ENCODE measurements at places on chromosomes 2 and 18.
A peak's percentile ranks its signal among the peaks of the same experiment; 100 is the strongest.

GRCh38 chr2:25684577-25685473 lies 11.4 kb upstream of the DTNB start:
- DNase-seq = no peak

- no peak for DNase-seq
Observed at GRCh38 chr2:206614811-206615210, 27.5 kb upstream of the FAM237A start.

GRCh38 chr2:205850132-205850531 lies 167.8 kb downstream of the NRP2 start:
- DNase-seq = no peak

DNA sequence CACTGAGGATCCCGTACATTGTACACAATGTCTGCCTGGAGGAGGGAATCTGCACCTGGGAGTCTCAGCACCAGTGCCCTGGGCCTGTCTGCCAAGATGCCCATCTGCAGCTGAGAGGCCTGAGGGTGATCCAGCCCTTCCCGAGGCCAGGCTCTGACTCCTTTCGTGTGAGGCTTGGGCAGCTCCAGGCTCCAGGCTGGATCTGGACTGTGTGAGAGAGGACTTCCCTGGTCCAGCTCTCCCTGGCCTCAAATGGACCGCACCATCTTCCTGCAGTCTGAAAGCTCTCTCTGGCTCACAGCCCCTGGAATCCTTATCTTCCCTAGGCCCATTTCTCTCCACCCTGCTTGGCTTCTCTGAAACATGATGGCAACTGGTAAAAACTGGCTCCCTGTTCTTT lies 324.6 kb downstream of the DYSF start:
- no peak for DNase-seq

DNA sequence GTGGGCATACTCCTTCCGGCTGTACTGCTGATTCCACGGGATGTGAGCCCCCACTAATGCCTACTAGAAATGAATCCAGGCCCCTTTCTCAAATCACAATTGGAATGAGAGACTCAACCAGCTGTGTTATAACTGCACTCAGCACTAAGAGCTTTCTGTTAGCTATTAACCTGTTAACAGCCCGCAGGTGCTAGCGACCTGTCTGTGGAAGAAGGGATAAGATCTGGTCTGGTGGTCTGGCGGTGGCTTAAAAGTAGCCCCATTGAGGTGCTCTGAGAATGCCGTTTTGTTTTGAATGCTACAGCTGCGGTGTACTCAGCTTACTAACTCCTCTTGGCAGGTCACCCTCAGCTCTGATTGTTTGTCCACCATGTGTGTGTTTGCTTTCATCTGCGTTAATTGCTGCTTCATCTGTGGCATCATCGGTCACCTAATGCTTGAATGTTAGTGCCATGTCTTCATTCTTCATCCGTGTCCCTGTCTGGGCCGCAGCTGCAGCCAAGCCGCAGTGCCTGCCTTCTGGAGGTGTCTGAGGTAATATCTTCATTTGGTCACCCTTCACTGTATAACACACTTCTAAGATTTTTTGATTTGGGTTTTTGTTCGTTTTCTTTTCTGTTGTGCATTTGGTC lies 16.3 kb downstream of the RAB12 start:
- no peak for DNase-seq

DNA sequence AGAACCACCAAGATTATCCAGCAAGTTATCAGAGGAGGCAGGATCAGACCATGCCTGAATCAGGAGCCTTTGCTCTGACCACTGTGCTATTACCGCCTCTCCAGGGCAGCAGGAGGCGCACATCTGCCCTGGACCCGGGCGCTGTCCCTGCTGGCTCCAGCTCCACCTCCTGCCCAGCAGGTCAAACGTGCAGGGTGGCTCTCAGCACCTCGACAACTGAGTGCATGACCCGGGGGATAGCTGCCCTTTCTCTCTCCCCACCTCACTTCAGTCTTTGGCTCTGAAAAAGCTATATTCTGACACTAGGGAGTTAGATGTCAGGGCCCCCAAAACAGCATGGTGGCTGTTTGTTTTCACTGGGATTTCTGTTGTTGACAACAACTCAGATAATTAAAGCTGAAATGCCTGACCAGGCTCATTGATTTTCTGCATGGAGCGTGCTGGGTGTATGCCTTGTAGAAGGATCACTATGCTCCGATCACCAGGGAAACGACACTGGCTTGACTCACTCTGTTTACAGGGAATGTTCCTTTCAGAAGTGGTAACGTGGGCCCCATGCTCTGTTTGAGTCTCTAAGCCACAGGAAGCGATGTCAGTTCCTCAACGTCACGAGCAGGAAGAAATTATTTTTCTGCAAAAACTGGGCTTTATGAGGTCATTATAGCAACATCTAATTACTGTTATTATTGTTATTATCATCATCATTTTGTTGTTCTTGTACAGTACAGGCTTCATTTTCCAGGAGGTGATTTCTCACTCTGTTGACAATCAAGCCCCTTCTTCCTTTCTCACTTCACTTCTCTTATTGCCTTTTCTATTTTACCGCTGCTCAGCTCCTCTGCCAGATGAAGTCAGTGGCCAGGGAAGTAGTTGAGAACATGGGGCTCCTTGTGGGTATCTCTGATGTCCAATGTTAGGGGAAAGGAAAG lies 125.6 kb downstream of the PLB1 start:
- no peak for DNase-seq

DNA sequence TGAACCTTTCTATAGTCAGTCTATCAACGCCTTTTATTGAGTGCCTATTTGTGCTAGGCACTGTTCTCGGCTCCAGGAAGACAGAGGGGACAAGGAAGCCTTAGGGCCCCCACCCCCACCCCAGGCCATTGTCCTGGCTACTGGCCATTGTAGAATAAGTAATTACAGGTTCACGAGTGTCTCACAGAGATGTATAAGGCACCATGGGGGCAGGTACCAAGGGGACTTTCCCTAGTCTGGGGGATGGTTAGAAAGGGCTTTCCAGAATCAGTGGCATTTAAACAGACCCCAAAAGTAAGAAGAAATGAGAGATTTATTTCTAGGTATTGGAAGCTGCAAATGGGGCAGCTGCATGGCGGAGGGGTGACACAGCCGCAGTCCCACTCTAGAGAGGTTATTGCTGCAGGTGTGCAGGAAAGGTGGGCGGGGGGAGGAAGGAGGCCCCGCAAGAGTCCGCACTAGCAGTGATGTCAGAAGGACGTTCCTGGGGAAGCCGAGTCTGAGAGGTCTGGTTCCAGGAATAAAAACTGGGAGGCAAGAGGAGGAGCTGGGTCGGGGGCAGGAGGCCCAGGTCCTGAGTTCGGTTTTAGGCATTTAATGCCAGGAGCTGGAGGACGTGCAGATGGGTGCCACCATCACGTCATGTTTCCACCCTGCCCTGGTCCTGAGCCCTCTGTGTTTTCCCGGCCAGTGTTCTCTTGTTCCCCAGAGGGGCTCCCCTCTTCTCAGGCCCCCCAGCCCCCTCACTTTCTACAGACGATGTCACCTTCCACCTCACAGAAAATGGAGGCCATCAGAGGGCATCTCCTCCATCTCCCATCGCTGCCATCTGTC lies 30.5 kb downstream of the FOSL2 start:
- DNase-seq = no peak

DNA sequence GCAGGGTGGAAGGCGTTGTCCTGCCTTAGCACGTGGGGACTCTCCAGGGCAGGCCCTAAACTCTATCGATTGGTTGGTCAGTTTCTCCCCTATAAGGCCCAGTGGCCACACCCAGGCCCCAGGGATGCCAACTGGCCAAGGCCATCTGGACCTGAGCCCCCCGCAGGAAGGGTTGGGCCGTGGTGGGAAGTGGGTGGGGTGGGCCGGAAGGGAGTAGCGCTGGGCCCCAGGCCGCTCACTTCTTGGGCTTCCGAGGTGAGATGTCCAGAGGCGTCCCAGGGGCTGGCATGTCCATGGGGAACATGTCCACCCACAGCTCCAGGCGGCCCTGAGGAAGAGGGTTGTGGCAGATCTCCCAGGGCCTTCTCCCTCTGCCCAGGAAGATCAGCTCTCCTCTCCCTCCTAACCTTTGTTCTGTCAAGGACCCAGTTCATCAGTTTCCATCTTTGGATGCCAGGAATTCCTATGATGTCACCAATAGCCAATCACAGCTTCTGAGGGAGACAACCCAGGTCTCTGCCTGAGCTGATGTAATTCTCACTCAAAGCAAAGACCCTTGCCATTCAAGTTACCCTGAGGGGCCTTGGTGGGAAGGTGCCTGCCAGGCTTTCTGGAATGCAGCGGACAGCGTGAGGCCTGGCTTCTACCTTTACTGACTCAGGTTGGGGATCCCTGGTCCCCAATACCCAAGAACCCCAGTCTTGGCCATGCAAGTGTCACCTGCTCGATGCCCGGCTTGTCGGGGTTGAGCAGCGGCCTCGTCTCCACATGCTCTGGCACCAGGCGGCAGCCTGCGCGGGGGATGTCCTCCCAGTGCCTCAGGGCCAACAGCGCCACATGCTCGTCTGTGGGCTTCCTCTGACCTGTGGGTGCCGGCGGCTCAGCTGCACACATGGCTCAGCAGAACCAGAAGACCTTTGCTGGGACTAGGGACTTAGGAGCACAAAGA lies 14.4 kb downstream of the OTOF start:
- DNase-seq = no peak

DNA sequence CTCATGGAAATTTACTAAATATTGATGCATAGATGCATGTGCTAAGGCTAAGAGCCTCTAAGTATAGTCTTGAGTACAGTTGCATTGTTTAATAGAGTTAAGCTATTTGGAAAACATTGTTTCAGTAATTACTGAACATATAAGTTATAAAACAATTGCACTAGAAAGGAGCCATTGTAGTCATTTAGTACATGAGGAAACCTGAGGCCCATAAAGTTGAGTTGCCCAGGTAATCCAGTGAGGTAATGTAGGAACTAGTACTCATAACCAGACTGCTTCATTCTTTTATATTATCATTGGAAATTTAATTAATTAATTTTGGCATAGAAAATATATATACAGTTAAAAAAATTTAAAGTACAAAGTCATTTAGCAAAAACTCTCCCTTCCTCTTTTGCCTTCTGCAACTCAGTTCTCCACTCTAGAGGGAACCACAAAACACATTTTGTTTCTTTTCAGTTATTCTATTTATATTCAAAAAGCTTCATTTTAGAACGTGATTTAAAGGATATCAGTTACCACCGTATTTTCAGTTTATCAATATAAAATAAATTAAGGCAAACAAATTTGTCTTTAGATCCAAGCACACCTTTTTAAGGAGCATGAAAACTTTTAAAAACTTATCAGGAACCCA lies 27.8 kb upstream of the TBR1 start:
- DNase-seq = no peak

DNA sequence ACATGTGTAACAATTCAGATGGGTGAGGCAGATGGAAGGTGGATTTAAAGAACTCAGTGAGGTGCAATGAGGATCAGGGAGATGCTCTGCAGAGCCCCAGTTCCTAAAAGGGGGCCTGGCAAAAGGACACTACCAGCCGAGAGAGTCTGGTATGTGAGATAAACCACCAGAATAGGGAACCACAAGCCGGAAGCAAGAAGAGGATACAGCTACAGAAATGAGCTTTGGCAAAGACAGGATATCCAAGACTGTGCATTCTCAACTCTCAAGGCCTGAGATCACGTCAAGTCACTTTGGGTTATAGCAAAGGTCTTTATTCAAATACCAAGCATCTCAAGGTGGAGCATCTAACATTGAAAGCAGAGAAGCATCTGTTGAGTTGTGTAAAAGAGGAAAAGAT lies 293.5 kb downstream of the ARHGAP15 start:
- no peak for DNase-seq

- no peak for DNase-seq
Observed at GRCh38 chr18:69032009-69032408, 234.1 kb downstream of the CCDC102B start.

DNA sequence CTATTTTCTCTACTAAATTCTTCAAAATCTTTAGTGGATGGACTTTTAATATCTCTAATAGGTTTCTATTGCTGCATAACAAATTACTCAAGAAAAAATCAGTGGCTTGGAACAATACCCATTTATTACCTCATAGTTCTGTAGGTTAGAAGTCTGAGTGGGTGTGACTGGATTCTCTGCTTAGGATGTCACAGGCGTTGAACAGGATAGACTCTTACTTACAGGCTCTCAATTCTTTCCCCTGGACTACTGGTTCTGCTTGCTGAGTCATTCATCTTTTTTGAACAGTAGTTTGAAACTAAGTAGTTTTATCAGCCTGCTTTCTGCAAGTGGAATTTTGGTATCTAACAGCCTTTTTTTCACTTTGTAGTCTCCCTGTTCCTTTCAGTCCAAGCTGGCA lies 265.4 kb downstream of the ZNF385B start:
- DNase-seq = no peak

- no peak for DNase-seq
Observed at GRCh38 chr2:49954059-49954458, 799.7 kb upstream of the FSHR start.

GRCh38 chr2:241935774-241936173 lies 66.2 kb downstream of the RTP5 start:
- peak; percentile 22 for DNase-seq

GRCh38 chr2:34365512-34365911 lies 766.4 kb upstream of the FAM98A start:
- DNase-seq = no peak

DNA sequence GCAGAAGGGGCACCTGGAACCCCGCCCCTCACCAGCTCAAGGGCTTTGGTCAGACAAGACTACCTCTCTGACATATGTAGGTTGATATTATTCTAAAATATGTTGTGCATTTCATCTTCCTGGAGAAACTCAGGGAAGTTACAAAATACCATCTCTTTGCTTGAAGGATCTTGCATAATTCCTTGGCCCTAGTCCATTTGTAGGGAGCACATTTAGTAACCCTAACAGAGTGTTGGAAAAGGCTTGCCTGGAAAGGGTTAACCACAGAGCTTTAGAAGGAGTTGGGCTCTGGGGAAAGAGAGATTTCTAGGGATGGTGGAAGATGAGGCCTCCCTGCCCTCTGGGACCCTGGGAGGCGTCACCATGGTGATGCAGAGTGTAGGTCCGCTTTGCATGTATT lies 143.0 kb upstream of the SLC1A4 start:
- no peak for DNase-seq

GRCh38 chr2:43160778-43161177 lies 65.6 kb downstream of the ZFP36L2 start:
- DNase-seq = no peak

DNA sequence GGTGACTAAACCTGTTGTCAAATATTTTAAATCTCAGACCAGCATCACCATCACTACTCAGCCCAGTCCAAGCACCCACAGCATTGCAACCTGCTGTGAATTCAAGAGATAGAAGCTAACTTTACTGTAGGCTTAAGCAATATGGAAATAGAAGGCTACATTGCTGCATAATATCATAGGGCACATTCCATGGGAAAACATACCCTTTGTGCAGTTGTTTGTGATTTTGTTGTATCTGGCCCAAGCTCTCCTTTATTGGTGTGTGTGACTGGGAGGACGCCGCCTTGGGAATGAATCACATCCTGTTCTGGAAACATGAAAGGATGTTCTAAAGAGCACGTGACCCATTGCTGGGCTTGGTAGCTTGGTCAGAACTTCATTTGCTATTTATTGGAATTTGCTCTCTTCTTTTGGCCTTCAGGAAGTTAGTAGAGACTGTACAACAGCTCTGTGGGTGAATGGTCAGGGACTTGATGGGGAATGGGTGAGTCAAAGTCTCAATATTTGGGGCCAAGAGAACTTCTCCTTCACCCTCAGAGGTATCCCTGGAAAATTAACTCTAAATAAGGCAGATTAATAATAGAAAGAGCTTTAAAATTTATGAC lies 106.8 kb upstream of the SERPINE2 start:
- DNase-seq = no peak

GRCh38 chr2:120279708-120280107 lies 27.1 kb downstream of the RALB start:
- no peak for DNase-seq
